Muscle of arm (tissue), 14 donors: ENCODE measurements at places on chromosomes 7 and 10.
A peak's percentile ranks its signal among the peaks of the same experiment; 100 is the strongest.

DNA sequence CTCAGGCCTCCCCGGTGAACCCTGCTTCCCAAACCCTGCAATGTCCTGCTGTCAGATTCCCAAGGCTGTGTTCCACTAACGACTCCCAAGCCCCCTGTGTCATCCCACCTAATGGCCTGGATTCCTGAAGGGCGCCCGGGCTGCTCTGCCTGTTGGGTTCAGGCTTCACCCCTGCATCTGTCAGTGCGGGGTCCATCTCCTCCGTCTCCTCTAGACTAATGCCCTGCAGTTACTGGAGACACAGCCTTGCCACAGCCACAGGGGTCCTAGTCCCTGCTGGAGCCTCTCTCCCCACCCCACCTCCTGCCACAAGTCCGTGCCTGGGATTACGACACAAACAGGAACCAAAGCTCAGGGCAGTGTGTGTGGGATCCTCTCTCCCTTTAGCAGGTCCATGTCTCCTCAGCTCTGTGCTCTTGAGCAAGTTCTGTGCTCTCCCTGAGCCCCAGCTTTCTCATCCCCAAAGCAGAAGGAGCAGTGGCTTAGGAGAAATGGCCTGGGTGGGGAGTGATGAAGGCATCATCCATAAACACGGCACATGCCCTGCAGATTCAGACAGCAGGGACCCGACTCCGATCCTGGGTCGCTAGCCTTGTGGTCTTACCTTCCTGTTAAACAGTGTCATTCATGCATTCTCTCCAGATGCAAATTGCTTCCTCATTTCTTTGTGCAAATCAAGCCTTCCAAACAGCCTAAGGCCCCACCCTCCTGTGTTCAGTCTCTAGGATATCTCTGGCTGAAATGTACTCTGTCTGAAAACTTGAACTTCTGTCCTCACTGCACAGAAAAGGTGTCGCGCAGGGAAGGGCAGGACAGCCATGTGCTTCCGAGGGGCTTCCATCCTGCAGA lies 8.2 kb upstream of the RBP3 start:
- no peak for DNase-seq

DNA sequence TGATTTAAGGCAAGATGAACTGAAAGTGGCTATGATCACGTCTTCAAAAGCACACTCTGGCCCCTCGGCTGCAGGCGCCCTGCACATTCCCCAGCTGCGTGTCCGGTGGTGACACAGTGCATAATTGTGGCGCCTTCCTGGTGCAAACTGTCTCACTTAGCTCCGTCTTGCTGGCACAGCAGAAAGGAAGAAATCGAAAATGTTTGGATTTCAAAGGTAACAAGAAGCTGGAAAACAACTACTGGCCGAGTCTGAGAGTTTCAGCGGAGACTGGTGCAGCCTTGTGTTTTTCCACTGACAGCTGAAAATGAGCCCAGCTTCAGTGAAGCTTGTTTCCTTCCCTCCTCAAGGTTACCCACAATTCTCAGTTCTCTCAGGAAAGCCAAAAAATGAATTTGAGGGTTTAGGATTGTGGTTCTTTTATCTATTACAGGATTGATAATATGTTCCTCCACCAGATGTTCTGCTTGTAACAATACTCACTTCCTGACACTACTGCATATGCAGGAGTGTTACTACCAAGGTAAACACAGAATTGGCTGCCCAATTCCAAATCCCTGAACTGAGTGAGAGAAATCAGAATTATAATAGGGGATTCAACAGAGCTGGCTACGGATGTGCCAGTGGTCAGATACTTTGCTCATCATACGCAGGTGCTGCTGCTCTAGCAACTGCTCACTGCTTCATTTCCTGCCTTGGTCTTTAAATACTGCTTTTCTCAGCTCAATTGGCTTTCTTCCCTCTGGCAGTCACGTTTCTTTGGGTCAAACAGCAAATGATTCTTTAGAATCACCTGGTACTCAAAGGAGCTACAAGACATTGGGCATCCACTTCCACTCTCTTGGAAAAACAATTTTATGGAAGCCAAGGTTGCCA lies 63.7 kb downstream of the TRUB1 start:
- DNase-seq: peak; percentile 37

GRCh38 chr7:95684037-95684436 lies 87.7 kb upstream of the PDK4 start:
- peak; percentile 51 for DNase-seq

GRCh38 chr7:6565655-6566054 lies 11.6 kb upstream of the ZDHHC4 start:
- DNase-seq: no peak

GRCh38 chr7:77665161-77665560 lies 31.1 kb upstream of the RSBN1L start:
- no peak for DNase-seq

- no peak for DNase-seq
Observed at GRCh38 chr7:27712217-27712616, 27.7 kb upstream of the TAX1BP1 start.

DNA sequence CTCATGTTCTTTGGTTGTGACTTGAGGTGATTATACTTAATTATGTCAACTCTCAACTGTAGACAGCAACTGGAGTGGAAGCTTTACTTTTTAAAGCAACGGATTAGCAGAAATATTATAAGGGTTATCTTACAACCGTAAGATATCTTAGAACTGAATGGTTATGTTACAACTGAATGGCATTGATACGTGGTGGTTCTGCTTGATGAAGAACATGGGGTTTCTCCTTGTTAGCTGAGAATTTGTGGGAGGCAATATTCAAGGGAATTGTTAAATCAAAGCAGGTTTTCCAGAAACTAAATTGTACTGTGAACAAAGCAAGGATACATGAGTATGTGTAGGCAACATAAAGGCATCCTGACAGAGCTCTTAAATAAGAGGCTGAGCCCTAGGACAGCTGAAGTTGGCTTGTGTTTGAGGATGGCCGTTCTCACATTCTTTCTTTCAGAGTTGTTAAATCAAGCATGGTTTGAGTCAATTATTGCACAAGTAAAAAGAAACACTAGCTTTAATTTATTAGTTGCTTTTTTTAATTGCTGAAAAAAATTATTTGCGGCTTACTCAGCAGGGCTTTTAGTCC lies 350.0 kb downstream of the PLXDC2 start:
- DNase-seq: no peak

DNA sequence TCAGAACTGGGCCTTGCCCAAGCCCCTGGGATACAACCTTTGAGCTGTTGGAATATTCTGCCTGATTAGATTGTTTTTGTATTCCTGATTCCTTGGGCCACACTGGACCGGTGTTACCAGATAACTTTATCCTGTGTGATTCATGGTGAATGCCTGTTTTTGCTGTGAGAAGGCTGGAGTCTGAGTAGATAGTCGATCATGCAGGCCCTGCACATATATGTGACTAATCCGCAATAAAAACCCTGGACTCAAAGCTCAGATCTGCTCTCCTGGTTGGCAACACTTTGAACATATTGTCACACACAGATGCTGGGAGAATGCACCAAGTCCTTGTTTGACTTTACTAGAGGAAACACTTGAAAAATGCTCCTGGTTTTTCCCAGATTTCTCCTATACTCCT lies 183.9 kb upstream of the MBL2 start:
- no peak for DNase-seq
